Panc1 (cell line): ENCODE measurements at places on chromosomes 4 and X.

GRCh38 chr4:117425636-117426035, 340.3 kb upstream of the TRAM1L1 start:
- no peaks in the 10 kb centered on the region for H3K4me1 ChIP-seq
- DNase-seq = no peak
- no peaks in the 10 kb centered on the region for H3K36me3 ChIP-seq
- no peaks in the 10 kb centered on the region for H3K27me3 ChIP-seq
- no peak overlapping the region for H3K4me3 ChIP-seq

DNA sequence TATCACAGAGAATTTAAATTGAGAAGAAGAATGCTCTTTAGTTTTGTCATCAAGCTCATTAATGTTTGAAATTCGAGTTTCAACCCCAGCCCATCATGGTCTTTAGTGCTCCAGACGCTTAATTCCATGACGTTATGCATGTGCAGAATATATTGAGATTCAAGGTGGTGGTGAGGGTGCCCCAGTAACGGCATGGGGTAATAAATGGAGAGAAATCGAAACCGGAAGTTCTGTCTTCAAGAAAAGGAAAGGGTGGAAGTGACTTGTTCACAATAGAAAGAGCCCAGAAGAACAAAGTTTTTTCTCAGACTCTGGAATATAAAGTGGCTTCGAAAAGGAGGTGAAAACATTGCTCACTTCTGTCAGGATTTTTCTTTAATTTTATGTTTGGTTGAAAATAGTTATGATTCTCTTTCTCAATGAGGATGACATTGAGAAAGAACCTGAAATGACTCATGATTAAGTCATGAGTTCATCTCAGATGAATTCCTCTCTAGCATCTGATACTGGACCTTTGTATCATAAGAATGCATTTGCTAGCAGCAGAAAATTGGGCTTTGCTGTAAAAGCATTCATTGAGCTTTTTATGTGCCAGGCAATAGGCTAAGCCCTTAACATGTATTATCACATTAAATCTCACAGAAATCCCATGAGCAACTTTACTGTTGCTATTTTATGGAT, 779 bp upstream of the DDX60L start:
- no peaks in the 10 kb centered on the region; the same call in 1 of the 2 replicates for H3K4me1 ChIP-seq
- H3K27me3 ChIP-seq = no peaks in the 10 kb centered on the region
- peak; percentile 79 for DNase-seq
- H3K27ac ChIP-seq = peak overlapping the region; percentile 88
- H3K4me3 ChIP-seq = peak overlapping the region; percentile 64

DNA sequence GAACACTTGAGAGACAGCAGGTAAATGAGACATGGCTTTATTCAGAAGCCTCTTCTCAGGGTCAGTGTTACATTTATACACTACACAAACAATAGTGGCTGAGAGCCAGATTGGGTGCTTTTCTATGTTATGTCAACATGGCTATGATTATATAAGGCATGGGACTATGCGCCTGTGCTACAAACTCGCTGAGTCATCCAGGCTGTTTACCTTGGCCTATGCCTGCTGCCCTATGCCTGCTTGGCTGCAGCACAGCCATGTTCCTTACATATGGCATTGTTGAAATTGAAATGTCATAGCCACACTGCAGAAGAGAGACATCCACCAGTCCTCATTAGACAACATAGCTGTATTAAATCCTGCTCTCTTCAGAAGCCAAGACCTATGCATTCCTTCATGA, 236.3 kb upstream of the NWD2 start:
- no peak overlapping the region for H3K27ac ChIP-seq
- no peaks in the 10 kb centered on the region for H3K36me3 ChIP-seq
- peak; percentile 76 for DNase-seq
- no peaks in the 10 kb centered on the region for H3K27me3 ChIP-seq
- no peak overlapping the region for H3K4me3 ChIP-seq
- no peaks in the 10 kb centered on the region for H3K4me1 ChIP-seq

GRCh38 chr4:121479808-121480207, 99.0 kb upstream of the QRFPR start:
- no peak overlapping the region for H3K27ac ChIP-seq
- no peak overlapping the region for H3K4me3 ChIP-seq
- no peak for DNase-seq
- H3K27me3 ChIP-seq = no peaks in the 10 kb centered on the region
- no peaks in the 10 kb centered on the region for H3K36me3 ChIP-seq
- no peaks in the 10 kb centered on the region for H3K4me1 ChIP-seq

DNA sequence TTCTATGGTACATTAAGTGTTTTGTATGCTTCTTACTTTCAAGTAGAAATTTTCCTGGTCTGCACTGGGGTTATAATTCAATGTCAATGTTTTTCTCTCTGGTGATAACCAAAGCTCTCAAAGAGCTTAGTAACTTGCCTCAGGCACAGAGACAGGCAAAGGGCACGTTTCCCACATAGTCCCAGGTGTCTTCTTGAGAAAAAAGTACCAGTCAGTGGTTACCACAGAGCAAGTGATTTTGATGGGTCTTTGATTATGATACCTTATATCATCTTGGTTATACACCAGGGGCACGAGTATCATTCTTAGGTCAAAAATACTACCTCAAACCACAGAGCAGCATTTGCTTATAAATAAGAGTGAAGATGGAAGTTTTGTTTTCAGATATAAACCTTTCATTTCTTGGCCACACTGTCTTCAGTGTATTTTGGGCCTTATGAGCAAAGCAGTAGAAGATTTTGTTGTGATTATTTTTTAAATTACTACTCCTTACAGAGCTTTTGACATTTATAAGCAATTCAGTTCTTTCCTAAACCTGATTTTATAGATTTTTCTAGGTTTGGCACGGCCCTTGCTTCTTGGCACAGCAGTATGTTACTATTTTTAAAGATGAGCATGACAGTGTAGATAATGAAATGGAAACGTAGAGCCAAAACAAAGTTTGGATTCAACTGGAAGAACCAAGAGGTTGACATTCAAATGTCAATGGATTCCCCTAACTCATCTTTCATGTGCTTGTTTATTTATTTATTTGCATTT, 85.3 kb upstream of the TLL1 start:
- H3K4me1 ChIP-seq = no peaks in the 10 kb centered on the region
- no peak overlapping the region for H3K27ac ChIP-seq
- DNase-seq = no peak
- no peak overlapping the region for H3K4me3 ChIP-seq
- H3K36me3 ChIP-seq = no peaks in the 10 kb centered on the region
- H3K27me3 ChIP-seq = no peaks in the 10 kb centered on the region

- H3K4me3 ChIP-seq = no peak overlapping the region
- H3K27me3 ChIP-seq = no peaks in the 10 kb centered on the region
- no peaks in the 10 kb centered on the region for H3K36me3 ChIP-seq
- no peak overlapping the region for H3K27ac ChIP-seq
- DNase-seq = no peak
These were observed 64.3 kb downstream of the TASL start for GRCh38 chrX:30513284-30513683.

- DNase-seq = no peak
- H3K4me1 ChIP-seq = 0 out of 2 replicates have a peak, but pooled peaks cover 3% of the 10 kb centered on the region
- H3K27ac ChIP-seq = no peak overlapping the region
These were observed 3.7 kb downstream of the GRIPAP1 start for GRCh38 chrX:48998391-48998790.

DNA sequence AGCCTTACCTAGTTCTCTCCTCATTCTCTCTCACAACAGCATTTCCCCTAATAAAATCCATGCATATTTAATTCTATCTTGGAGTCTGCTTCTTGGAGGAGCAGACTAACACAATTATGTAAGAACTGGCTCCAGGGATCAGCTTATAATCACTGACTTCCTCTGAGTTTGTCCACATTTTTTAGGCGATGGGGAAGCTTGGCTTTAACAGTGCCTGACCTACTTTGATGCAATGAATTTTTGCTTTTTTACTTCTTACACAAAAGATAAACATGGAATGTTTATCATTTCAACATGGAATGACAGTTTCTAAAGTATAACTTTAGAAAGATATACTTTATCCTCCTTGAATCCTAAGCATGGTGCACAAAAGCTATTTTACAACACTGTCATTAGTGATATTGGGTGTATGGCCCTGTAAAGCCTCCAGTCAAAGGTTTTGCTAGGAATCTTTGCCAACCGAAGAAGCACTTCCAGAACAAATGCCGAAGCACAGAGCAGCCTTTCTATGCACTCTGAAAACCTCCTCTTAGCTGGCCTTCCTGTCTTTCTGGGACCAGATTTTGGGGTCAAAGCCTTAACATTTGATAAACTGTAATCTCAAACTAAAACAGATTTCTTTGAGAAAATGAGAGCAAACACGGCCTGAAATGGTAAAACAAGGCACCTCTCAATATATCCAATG, 736 bp downstream of the BDH2 start:
- no peak overlapping the region; the same call in 1 of the 2 replicates for H3K4me3 ChIP-seq
- peak overlapping the region; percentile 54; the same call in 1 of the 2 replicates for H3K27ac ChIP-seq
- no peaks in the 10 kb centered on the region for H3K36me3 ChIP-seq
- H3K4me1 ChIP-seq = no peaks in the 10 kb centered on the region; the same call in 1 of the 2 replicates
- H3K27me3 ChIP-seq = no peaks in the 10 kb centered on the region
- DNase-seq = no peak

GRCh38 chr4:77434299-77435092, 171.1 kb upstream of the CXCL13 start:
- no peak for DNase-seq
- H3K27me3 ChIP-seq = no peaks in the 10 kb centered on the region
- no peak overlapping the region for H3K4me3 ChIP-seq
- H3K36me3 ChIP-seq = no peaks in the 10 kb centered on the region
- H3K4me1 ChIP-seq = no peaks in the 10 kb centered on the region

DNA sequence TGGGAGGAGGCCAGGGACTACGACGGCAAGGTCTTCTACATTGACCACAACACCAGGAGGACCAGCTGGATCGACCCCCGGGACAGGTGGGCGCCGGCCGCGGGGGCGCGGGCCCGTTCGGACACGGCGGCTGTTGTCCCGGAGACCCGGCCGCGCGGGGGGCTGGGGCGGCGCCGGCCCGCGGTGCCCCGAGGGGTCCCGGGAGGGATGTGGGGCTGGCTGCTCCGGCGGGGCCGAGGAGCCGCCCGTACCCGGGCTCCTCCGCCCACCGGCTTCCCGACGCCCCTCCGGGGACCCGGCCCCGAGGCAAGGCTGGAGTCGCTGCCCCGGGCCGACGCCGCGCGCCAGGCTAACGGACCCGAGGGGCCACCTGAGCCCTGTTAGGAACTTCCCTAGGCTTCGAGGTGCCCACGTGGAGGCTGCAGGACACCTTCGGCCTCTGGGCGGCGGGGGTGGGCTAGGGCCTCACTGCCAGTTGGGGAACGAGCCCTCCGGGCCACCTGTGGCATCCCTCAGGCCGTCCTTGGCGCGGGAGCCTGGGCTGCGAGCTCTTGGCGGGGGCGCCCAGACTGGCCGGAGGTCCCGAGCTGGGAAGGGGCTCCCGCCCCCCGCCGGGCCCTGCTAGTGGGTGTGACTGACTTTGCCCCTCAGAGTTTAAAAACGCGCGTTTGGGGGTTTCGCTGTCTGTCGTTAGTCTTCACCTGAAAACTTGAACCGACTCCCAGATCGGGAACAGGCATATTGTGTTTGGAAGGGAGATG, 660 bp downstream of the WWC2 start:
- no peaks in the 10 kb centered on the region for H3K27me3 ChIP-seq
- no peaks in the 10 kb centered on the region for H3K36me3 ChIP-seq
- peak overlapping the region; percentile 81 for H3K4me3 ChIP-seq
- DNase-seq = no peak

DNA sequence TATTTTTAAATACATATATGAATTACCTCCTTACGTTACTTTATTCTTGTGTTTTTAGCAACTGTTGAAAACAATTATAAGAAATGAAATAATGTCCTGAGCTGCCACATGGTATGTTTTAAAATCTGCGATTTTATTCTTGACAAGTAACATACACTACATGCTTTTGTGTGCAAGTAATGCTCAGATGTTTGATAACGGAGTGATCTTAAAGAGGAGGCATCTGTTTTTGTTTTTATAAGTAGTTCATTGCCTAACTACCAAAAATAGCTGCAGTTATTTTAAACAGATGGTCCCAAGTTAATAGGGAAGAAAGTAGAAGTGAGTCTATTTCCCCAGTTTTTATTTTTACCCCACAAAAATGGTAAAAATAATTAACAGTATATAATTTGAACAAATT, 55.2 kb downstream of the GAB1 start:
- no peak overlapping the region for H3K27ac ChIP-seq
- H3K36me3 ChIP-seq = no peaks in the 10 kb centered on the region; the same call in 1 of the 2 replicates
- H3K4me1 ChIP-seq = no peaks in the 10 kb centered on the region
- DNase-seq = no peak
- H3K4me3 ChIP-seq = no peak overlapping the region

GRCh38 chr4:42359711-42360110, 37.6 kb upstream of the SHISA3 start:
- H3K4me3 ChIP-seq = no peak overlapping the region
- peaks cover 4% of the 10 kb centered on the region for H3K27me3 ChIP-seq
- H3K4me1 ChIP-seq = no peaks in the 10 kb centered on the region
- H3K27ac ChIP-seq = no peak overlapping the region
- no peaks in the 10 kb centered on the region for H3K36me3 ChIP-seq

GRCh38 chrX:110454336-110454735, 95.7 kb downstream of the RTL9 start:
- peaks cover 10% of the 10 kb centered on the region; the same call in 1 of the 2 replicates for H3K27me3 ChIP-seq
- no peaks in the 10 kb centered on the region for H3K36me3 ChIP-seq

DNA sequence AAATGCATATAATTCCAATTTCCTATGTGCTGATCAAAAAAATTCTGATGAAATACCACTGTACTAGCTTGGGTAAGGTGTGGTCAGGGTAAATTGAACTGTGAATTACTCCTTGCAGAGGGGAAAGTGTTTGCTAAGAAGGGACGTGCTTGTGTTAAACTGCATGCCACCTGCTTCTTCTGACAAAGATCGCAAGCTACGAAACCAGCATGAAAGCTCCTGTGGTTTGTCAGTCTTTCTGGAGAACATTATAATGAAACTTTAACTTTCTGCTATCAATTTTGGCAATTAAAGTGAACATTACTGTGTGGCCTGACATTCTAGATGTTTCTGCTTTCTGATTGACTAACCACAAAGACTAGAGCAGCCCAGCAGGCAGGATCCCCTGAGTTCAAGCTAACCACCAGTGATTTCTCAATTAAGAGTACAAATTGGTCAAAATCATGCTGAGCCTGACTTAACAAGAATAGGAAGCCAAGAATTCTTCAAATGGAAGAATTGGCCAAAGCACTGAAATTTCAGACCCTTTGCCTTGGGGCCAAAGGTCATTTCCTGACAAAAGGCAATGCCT, 239.0 kb downstream of the SLITRK2 start:
- no peak overlapping the region for H3K4me3 ChIP-seq
- no peaks in the 10 kb centered on the region for H3K36me3 ChIP-seq
- H3K27me3 ChIP-seq = no peaks in the 10 kb centered on the region
- DNase-seq = no peak
- H3K4me1 ChIP-seq = no peaks in the 10 kb centered on the region
- H3K27ac ChIP-seq = no peak overlapping the region

DNA sequence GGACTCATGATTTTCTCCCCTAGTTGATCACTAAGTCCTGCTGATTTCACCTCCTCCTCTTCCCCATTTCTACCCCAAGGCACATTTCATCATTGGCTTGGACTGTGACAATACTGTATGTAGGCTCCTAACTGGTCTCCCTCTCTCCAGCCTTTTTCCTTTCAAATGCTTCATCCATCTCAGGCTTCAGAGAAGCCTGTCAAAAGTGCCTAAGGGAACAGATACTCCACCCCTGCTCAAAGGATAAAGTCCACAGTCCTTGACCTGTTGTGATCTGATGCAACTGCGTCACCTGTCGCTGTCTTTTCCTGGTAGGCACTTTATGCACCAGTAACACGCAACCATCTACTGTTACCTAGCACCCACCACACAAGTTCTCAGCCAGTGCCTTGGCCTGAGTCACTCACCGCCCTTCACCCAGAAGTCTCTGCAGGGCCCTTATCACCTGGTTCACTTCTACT, 12.8 kb downstream of the SCARB2 start:
- peaks cover 9% of the 10 kb centered on the region; the same call in 1 of the 2 replicates for H3K4me1 ChIP-seq
- no peaks in the 10 kb centered on the region for H3K27me3 ChIP-seq
- no peak overlapping the region for H3K4me3 ChIP-seq
- H3K36me3 ChIP-seq = no peaks in the 10 kb centered on the region
